ENCODE measurements at places on chromosomes 6 and 20.

DNA sequence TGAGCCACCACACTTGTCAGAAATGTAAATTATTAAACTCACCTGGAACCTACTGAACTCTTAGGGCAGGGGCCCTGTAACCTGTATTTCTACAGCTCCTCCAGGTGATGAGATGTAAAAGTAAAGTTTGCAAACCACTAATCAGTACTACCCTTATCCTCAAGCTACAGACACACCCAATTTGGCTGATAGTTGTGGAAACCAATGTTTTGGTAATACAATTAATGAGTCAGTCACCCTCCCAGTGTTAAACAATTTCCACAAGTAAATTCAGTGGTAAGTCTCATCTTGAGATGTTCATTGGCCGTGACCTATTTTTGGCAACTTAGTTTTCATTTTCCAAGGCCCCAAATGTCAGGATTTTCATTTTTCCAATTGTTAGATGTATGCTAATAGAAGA lies 29.6 kb downstream of the GCNT2 start:
- no peak for DNase-seq

DNA sequence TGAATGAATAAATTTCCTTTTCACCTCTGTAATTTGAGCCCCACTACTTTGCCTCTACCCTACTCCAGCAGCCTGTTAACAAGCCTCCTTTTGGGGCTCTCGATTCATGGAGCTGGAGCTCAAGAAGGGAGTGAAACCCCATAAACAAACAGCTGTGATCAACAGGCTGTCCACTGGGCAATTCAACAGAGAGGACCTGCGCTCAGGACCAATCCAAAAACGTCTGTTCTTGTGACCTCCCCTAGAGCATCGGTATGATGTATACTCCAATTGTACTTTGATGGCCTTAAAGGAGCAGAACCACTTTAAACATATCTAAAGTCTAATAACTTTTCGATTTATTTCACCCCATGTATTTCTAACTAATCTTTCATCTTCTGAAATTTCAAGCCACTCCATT lies 37.4 kb downstream of the HIVEP2 start:
- no peak for DNase-seq

GRCh38 chr20:57024849-57025248 lies 241.6 kb downstream of the BMP7 start:
- no peak for DNase-seq

GRCh38 chr6:89298680-89299465 lies 16.2 kb downstream of the GABRR2 start:
- DNase-seq, result no peak

- no peak for DNase-seq
These were observed 11.3 kb upstream of the RNF182 start for GRCh38 chr6:13913226-13914001.

DNA sequence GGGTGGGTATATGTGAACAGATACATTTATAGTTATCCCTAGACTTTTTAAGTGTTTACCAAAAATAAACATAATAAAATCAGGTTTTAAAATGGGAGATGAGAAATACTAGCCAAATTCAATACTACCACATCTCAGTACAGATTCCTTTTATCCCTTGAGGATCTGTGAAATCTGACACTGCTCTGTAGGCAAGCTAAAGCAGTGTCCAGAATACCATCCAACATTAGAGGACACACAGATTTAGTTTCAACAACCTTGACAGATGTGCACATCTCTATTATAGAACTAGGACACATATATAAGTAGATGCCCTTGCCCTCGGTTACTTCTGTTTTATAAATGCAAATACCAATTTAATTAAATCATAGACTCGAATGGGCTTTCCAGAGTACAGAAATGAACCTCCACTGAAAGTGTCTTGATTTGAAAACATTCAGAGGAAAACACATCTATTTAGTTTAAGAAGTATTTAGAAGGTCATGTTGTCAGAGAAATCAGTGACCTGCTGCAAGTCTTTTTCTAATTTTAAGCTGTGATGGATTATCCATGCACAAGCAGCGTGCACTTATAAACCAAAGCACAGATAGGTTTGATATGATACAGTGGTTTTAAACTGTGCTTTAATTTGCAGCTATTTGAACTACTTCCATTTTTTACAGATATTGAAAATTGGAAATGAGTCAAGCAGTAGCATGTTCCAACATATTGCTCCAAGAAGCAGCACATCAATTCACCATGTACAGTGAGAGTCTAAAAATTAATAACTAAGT lies 156.3 kb upstream of the EPHA7 start:
- no peak for DNase-seq

DNA sequence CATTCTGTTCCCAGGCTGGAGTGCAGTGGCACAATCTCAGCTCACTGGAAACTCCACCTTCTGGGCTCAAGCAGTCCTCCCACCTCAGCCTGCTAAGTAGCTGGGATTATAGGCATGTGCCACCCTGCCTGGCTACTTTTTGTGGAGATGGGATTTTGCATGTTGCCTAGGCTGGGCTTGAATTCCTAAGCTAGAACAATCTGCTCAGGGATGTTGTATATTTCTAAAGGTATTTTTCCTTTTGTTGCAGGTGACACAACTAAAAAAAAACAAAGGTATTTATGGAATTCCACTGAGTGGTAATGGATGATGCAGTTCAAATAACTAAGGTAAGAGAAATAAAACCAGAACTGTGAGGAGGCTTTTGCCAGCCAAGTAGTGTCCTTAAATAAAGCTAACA lies 49.7 kb downstream of the PTPRA start:
- no peak for DNase-seq

DNA sequence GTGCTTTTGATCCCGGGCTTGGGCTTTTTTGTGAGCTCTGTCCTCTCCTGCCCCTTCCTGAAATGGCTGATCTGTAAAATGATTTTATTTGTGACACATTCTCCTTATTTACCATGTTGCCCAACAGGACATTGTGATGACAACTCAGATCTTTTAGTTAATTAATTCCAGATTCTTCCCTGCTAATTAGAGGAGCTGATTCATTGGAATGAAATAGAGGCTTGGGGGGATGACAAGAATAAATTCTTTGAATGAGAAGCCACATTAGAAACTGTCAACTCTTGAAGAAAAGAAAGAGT lies 26.1 kb upstream of the GABRR1 start:
- DNase-seq, result no peak

DNA sequence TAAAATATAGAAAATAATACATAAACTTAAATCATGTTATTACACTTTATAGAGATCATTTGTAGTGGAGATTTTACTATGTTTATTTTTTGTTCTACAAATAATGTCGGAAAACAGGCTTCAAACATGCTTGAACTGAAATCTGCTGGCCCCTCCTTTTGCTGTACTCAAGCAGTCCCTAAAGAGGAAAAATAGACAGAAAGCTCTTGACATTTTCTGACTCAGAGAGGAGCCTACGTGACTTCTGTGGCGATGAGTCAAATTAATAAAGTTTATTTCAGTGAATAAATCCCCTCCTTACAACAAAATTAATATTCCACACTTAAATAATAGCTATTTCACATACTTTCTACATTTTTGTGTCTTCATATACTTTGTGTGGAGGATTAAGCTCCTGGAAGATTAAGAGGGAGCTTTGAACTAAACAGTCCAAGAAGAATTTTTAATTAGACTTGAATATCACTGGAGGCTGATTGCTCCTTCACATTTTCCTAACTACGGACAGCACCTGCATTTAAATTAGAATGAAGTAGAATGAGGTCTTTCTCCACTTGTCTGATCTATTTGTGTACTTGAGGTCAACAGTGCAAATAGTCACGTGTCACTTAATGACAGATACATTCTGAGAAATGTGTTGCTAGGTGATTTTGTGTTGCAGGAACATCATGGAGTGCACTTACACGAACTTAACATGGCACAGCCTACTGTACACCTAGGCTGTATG lies 1.7 kb upstream of the TREM1 start:
- no peak for DNase-seq

GRCh38 chr6:37657112-37657886 lies 40.4 kb downstream of the MDGA1 start:
- DNase-seq, result no peak

DNA sequence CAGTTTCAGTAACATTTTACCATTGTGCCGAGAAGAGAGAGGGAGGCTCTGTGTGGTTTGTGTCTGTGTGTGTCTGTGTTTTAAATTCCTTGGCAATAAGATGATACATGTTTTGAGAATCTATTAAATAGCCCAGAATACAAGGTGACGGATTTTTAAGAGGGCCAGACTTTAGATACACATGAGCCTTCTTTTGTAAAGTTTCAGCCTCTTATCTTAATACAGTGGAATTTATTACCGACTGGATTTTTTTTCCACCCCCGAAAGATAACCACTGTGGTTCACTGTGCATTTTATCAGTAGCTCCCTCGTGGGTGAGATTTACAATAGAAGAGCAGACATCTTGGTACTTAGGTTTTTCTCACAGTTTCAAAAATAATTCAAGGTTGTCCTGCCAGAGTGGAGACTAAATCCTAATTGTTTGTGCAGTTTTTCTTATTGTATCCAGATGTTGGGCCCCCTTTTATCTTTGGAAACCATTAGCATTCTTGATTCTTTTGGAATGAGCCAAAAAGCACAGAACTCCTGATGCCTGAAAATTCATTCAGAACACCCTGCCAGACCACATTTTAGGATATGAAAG lies 49.9 kb downstream of the STK4 start:
- DNase-seq, result no peak

DNA sequence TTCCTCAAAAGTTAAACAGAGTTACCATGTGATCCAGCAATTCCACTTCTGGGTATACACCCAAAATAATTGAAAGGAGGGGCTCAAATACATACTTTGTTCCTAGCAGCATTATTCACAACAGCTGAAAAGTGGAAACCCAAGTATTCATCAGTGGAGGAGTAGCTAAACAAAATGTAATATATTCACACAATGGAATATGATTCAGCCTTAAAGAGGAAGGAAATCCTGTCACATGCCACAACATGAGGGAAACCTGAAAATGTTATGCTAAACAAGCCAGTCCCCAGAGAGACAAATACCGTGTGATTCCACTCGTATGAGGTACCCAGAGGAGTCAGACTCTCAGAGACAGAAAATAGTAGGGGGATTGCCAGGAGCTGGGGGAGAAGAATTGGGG lies 44.5 kb downstream of the PXDC1 start:
- DNase-seq, result no peak

DNA sequence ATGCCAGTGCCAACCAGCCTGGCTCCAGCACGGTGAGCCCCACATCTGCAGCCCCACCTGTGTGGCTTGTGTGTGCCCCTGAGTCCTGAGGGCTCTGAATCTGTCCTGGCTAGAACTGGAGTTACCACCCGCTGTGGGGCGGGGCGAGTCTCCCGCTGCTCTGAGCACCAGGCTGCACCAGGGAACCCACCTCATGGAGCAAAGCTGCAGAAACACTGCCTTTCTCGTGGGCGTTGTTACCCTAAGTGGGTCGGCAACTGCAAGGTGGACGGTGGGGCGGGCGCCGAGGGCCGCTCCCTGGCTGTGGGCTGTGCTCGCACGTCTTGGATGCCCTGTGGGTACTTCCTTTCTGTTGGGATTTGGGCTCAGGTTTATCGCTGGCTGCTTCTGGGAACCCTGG lies 12.7 kb upstream of the ZBTB46 start:
- DNase-seq, result no peak

- DNase-seq, result no peak
These were observed 1.5 kb downstream of the TP53INP2 start for GRCh38 chr20:34705397-34706301.

DNA sequence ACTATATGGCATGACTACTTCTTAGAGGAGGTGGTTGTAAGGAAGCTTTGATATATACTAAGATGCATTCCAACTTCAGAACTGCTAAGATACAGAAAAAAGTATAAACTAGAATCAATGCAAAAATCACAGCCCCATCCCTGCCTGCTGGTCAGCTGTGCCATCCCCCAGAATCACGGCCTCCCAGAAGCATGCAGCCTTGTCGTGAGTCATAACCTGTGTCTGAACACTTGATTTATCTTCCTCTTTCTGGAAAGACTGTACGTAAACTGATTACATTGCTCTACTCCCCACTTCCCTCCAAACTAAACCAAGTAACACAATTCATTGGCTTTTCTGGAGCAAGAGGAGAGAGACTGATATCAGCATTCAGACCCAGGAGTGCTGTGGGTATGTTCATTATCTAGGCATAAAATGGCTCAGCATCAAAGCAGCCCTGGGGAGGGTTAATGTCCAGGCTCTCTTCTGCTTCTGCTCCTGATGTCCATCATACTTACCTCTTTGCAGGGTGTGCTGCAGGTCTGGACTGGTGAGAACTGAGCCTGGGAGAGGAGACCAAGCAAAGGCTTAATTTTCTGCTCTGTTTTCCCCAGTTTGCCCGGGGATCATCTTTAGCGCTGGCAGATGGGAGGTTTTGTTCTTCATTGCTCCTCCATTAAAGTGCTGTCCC lies 18.4 kb downstream of the SCP2D1 start:
- no peak for DNase-seq

DNA sequence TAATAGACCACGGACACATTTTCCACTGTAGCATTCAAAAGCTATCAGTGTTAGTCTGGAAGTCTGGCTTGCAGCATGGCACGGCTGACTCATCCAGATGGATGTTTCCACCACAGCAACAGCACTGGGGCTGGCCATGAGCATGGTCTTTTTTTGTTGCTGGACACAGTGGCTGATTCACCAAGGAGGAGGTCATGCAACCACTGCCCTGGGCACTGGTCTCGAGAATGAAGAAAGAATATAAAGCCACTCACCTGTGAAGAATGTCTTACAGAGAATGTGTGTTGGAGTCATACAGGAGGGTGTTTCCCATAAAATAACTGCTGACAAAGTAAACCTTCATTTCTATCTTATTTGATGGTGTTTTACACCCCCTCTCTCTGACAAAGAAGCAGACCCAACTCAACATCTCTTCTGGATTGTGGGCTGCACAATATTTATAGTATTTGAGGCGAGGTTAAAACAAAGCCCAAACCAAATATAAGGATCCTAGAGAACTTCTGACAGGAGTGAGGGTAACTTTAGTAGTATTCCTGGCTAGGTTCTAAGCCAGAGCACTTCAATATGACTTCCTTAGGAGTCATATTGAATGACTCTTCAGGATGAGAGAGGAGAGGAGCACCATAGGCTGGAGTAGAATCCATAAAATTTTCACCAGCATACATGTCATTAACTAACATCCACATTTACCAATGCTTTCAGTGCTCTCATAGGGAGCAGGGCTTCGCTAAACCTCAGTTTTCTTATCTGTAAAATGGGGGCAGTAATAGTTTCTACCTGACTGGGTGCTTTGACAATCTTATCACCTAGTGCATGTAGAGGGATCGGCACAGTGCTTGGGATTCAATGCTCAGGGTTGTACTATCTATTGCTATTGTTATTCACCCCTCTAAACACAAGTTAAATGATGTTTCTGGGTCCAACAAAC lies 121.4 kb downstream of the KIF13A start:
- DNase-seq, result no peak
